ENCODE measurements at places on chromosomes 2 and 18.

DNA sequence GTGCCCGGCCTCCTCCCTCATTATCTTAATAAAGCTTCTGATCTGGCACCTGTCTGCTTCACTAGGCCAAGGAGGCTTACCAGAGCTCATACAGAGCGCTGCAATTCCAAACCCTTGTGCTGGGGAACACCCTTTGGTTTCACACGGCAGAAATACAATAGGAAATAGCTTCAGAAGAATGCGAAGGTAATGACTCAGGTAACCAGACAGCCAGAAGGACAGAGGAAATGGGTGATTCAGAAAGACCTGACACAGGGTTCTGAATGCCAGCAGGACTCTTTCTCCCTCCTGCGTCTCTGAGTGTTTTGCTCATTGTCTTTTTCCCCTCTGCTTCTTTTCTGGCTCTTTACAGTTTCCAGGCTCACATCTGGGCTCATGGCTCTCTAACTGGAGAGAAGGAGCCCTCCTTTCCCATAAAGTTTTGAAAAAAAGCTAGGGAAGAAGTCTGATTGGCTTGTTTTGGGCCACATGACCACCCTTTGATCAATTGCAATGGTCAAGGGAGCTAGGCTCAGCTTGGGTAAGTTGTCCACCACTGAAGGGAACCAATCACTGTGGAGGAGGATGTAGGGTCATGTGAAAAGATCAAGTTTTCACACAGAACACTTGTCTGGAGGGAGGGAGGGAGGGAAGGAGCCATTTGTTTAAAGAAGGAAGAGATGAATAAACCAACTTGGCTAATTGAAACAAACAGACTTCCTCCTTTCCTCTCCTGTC lies 90.5 kb upstream of the UPP2 start:
- DNase-seq: no peak

GRCh38 chr2:234951664-234952269 lies at the start of gene SH3BP4:
Gene SH3BP4 (plus strand): TSS chr2:234952017. CDS start chr2:235035003, 82,986 bp downstream.
- DNase-seq: peak; percentile 94

GRCh38 chr2:160478660-160479059 lies 14.9 kb downstream of the RBMS1 start:
- no peak for DNase-seq

DNA sequence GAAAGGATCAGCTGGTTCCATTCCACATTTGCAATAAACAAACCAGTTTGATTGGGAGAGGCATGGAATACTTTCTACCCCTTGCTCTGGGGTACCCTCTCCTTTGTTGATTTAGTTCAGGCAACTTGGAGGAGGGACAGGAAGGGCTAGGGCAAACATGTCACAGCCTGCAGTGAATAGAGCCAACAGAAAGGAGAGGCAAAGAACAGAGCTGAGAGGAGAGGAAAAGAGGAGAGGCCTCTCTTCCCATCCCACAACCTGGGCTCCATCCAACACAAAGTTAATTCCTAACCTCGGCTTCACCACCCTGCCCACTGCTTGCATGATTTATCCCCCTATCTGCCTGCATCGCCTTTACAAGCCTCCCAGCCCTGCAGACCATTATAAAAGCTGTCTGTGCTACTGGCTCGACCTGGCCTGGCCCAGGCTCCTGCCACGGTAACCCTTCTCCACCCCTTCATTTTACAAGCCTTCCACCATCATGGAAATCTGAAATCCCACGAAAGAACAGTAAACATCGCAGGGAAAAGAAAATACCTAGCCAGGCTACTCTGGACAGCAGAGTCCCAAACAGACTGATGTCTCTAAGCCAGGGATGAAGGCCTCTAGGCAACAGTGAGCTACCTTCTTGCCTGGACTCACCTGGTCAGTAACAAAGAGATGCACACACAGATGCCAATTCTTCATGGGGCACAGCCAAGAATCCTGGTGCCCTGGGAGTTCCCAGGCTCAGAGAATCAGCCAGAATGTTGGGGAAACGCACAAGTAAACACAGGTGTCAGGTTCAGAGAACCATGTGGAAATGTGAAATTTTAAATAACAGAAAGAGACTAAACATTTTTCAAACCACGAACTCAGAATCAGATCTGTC lies 43.6 kb downstream of the NHEJ1 start:
- DNase-seq: no peak

GRCh38 chr18:57050310-57050949 lies 96.5 kb upstream of the BOD1L2 start:
- no peak for DNase-seq

DNA sequence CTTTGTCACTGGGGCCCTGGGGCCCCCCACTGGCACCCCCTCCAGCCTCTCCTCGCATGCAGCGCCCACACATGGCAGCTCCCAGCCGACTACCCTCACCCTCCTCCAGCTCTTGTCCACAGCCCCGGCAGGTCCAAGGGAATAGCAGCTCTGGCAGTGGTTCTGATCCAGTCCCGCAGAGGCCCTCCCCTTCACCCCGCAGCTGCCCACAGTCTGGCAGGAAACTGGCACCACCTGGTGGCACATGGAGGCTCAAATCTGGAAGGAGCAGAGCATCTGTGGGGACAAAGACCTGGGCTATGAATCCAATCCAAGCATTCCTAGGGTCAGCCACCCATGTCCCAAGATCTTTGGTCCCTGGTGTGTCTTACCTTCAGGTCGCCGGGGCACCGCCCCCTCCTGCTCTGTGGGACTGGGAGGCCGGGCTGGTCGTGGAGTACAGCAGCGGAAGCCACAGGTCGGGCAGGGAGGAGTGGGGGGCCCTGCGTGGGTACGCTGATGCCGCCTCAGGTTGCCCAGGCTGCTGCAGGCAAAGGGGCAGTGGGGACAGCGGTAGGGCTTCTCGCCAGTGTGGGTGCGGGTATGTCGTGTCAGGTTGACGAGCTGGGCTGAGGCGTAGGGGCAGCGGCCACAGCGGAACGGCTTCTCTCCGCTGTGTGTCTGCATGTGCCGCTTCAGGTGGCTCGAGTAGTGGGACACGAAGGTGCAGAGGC lies 2.3 kb downstream of the ZNF513 start:
- peak; percentile 29 for DNase-seq

DNA sequence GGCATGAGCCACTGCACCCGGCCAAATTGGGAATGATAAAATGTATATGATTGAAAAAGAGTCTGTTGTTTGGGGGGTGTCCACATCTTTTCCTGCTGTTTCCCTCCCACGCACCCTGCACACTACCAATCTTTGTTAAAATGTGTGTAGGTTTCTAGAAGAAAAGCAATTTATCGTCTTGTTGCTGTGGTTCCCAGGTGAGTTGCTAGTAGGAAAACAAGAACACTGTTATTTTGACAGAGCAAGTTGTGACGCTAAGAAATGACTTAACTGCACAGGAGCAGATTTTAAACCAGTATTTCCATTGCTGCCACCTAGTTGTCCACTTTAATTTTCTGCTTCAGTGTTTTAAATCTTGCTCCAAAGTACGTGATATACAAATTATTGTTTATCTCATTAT lies 21.0 kb upstream of the USP14 start:
- DNase-seq: no peak

GRCh38 chr2:40470822-40471813 lies 19.2 kb upstream of the SLC8A1 start:
- no peak for DNase-seq

DNA sequence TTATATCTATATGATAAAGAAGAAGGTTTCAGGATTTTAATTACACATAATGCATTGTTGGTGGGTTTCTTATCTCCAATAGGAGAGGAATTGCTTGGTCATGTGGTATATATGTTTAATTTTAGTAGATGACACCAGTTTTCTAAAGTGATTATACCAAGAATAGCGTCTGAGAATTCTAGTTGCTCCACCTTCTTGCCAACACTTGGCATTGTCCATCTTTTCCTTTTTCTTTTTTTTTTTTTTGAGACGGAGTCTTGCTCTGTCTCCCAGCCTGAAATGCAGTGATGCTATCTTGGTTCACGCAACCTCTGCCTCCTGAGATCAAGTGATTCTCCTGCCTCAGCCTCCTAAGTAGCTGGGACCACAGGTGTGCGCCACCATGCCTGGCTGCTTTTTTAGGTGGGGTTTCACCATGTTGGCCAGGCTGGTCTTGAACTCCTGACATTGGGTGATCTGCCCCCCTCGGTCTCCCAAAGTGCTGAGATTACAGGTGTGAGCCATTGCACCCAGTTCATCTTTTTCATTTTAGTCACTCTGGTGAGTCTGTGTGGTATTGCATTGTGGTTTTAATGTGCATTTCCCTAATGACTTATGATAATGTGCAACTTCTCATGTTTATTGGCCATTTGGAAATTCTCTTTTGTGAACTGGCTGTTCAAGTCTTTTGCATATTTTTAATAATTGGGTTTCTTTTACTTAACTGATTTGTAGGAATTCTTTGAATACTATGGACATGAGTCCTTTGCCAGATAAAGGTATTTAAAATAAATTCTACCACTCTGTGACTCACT lies 37.3 kb upstream of the ZNF512 start:
- peak; percentile 47 for DNase-seq

- no peak for DNase-seq
These were observed 174.3 kb downstream of the ZNF521 start for GRCh38 chr18:25177631-25178030.

DNA sequence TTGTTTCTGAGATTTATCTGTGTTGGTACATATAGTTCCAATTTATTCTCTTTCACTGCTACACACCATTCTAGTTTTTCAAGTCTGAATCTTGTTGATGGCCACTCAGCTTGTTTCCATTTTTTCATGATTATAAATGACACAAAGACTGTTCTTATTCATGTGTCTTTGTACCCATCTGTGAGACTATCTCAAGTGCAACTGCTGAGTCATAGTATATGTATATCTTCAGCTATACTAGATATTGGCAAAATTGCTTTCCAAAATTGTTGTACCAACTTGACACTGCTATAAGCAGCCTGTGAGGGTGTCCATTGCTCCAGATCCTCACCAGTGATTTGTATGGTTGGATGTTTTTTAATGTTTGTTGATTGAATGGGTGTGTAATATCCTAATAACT lies 37.2 kb upstream of the RTN4 start:
- no peak for DNase-seq

Measured in AG08396 (cell line).